ENCODE measurements at places on chromosomes 7 and 10. TPM values are rescaled to one million over a fixed set of nuclear protein-coding genes. Genes with fewer than 3 reads are reported as not detected.

DNA sequence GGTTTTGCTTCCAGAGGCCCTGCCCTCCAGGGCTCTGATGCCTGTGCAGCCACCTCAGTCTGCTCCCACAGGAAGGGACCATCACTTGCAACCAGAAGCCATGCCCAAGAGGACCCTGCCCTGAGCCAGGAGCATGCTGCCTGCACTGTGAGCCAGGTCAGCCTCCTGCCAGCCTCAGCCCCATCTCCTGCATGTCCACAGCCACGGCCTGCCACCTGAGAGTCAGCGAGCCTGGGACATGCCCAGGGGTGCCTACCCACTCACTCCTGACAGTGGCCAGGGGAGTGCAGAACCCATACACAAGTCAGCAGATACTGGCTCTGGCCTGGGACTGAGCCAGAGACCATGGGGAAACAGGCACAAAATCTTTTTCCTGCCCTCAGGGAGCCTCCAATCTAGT is 6.6 kb upstream of the KCP start:
- peak; percentile 25 for DNase-seq

The CYP2C9 gene
- total RNA-seq = not detected

The OR2A7 gene
- 2.5 TPM for total RNA-seq

DNA sequence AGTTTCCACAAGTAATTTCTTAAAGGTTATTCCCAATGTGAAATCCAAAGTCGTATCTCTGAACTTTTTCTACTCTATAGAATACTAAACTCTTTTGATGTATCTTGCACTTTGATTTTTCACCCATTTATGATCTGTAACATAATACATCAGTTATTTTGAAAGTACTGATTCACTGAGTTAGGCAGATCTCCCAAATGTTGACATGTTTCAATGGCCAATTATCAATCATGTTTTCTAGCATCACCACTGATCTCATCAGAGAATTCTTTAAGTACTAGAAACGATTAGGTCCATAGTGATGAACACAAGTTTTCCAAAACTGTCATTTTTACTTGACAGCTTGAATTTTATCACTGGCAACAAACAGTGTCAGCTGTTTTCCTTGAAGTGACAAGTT is 119.0 kb downstream of the ATE1 start:
- DNase-seq = no peak

DNA sequence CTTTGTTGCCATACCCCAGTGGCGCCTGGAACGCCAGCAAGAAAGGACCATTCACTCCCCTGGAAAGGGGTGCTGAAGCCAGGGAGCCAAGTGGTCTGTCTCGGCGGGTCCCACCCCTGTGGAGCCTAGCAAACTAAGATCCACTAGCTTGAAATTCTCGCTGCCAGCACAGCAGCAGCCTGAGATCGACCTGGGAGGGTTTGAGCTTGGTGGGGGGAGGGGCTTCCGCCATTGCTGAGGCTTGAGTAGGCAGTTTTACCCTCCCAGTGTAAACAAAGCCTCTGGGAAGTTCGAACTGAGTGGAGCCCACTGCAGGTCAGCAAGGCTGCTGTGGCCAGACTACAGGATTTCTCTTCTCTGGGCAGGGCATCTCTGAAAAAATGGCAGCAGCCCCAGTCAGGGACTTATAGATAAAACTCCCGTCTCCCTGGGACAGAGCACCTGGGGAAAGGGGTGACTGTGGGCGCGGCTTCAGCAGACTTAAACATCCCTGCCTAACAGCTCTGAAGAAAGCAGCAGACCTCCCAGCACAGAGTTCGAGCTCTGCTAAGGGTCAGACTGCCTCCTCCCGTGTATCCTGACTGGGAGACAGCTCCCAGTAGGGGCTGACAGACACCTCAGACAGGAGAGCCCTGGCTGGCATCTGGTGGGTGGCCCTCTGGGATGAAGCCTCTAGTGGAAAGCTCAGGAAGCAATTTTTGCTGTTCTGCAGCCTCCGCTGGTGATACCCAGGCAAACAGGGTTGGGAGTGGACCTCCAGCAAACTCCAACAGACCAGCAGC is 281.1 kb upstream of the SP4 start:
- peak; percentile 62 for DNase-seq

- DNase-seq = no peak
These were observed 11.4 kb upstream of the TMEM26 start for GRCh38 chr10:61464461-61465170.

GRCh38 chr7:78179211-78179610 is 380.6 kb downstream of the PHTF2 start:
- DNase-seq = no peak

- DNase-seq = no peak
These were observed 54.1 kb upstream of the OPN4 start for GRCh38 chr10:86600296-86600695.

GRCh38 chr7:38223306-38223705 is 45.3 kb downstream of the STARD3NL start:
- DNase-seq = no peak

DNA sequence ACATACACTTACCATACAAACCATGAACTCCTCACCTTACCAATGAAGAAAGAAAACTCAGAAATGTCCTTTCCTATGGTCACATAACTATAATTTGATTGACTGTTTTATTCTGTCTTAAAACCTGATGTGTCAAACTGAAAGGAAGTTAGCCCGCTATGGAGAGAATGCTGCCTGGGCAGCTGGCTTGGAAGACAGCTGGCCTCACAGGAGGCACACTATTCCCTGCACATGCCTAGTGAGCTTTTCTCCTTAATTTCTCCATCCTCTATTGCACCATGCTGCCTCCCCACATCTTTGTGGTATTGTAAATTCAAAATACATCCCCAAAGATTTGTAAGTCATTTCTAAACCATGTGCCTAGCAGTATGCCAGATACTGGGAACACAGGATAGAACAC is 163.3 kb downstream of the STK31 start:
- DNase-seq = no peak

- no peak for DNase-seq
These were observed 441.9 kb upstream of the LRRTM3 start for GRCh38 chr10:66483966-66484365.

DNA sequence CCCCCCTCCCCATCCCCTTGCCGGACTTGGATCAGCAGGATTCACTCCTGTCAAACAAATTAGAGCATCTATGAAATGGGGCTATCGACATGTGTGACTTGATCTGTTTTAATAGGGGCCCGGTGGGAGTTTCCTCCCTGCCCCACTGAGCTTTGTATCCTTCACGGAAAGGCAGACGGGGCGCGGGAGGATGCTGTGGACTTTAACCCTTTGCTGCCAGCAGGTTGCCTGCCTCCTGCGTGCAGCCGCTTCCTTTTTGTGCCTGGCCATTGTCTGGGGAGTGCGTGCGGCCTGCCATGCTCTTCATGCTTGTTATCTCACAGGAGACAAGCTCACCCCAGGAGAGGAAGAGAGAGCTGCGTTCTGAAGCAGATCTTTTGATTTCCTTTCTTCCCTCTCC is 512.8 kb upstream of the GALNT17 start:
- no peak for DNase-seq

The ALKBH4 gene
- total RNA-seq = 23.9 TPM

DNA sequence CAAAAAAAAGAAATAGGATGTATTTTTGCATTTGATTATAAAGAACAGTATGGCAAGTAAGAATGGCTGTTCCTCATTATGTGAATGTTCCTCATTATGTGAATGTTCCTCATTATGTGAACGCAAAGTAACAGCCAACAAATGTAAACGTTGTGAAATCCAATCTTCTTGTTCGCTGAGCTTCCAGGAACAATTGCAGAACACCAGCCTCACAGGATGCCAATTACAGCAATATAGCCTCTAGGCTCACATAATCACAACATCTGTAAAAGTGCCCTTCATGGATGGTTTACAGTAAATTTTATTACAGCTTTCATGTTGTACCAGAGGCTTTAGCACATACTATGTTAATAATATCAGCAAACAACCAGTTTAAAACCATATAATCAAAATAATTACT is 71.6 kb downstream of the THSD7A start:
- DNase-seq = no peak

The GRM8 gene
- total RNA-seq = 1.2 TPM

DNA sequence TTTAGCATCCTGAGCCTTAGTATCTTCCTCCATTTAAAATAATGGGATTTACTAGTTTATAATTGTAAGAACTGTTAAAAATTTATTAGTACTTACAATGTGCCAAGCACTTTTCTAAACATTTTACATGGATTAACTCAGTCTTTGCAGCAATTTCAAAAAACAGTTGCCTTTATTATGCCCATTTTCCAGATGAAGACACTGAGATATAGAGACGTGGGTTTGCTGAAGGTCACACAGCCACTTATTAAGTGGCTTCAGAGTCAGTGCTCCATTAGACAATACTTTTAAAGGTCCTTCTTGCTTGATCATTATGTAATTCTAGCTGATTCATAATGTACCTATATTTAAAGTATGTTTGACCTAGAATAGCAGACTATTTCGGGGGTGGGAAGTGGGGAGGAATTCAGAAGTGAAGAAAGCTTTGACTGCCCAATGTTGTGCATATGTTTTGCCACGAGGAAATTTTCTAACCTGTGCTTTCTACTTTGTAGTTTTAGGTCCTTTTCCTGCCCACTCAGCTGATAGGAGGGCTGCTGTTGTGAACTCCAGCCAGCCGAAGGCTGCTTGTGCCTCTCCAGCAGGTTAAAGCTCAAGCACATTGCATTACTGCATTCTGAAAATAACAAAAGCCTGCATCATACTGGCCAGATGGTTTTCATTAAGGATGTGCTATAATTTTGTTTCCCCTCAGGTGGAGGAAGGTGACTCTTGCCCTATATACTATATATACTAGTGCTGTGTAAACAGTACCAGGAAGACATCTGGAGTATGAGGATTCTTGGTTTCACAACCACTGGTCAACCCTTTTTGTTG is 4.3 kb downstream of the PLEKHA8 start:
- no peak for DNase-seq

DNA sequence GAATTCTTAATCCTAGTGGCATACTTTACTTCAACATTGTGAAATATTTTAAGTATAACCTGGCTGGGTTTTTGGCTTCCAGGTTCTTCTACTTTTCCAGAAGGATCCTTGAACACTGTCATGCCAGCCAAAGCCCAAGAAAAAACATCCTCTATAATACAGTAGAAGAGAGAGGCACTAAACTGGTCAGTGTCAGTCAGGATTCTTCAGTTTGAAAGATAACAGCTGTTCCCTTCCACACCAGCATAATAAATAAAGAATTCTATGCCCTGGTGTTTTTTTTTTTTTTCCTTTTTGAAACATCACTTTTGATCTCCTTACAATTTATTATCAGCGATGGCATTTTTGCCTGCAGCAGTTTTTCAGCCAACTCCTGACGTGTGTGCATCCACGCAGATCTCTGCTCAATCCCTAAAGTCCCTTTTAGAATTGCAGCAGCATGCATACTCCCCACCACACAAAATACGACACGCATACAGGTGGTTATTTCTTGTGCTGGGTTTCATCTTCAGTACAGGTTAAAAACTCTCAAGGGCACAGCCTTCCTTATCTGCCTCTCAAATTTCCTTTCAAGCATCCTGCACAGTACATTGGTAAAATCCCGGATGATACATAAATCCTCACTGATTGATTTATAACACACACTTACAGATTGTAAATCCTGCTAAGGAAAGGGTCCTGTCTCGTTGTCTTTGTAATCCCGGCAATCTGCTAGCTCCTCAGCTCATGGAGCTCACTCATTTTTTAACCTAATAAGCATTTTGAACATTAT is 100.2 kb downstream of the TPK1 start:
- no peak for DNase-seq

- peak; percentile 88 for DNase-seq
These were observed at the start of gene JAZF1 for GRCh38 chr7:28180364-28181147. Gene JAZF1 (minus strand): TSS chr7:28180795.
